ENCODE measurements at places on chromosomes 11 and 22.

- DNase-seq: no peak
Measured at GRCh38 chr11:46663277-46663940, 37.0 kb downstream of the ARHGAP1 start.

DNA sequence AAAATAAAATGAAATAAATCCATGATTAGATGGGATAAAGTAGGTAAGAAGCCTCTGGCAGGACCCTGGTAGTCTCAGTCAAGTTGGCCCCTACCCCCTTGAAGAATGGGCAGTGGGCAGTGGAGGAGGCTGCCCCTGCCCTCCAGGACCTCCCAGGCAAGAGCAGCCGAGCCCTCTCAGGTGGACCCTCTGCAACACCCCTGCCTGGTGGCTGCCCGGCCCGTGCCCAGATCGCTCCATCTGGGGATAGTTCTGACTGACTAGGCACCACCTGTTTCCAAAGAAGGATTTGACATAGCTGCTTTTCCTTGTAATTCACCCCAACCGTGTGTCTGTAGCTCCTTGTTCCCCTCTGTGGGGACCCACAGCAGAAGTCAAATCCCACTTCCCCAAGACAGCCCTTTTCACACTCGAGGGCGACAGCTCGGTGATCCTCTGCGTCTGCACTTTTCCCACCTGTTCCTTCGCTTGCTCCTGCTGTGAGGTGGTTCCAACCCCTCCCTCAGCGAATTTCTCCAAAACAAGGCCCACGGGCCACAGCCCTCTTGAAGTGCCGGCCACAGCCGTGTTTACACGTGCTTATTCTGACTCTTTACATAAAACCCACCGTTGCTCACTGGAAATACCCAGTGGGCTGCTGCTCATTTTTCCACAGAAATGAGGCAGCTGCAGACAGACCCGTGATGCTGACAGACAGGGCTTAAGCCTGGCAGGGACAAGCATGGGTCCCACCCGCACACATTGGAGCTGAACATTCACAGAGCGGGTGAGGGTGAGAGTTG is 5.5 kb upstream of the TMPRSS13 start:
- no peak for DNase-seq

DNA sequence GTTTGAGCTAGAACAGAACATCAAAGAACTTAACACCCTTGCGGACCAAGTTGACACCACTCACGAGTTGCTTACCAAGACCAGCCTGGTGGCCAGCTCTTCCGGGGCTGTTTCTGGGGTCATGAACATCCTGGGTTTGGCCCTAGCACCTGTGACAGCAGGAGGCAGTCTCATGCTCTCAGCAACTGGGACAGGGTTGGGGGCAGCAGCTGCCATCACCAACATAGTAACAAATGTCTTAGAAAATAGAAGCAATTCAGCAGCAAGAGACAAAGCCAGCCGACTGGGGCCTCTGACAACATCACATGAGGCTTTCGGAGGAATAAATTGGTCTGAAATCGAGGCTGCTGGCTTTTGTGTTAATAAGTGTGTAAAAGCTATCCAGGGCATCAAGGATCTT is 8.7 kb downstream of the APOL5 start:
- no peak for DNase-seq

- DNase-seq: no peak
Measured at GRCh38 chr11:36389811-36390210, 93.7 kb downstream of the PRR5L start.

- DNase-seq: no peak
Measured at GRCh38 chr11:130269326-130269943, 45.3 kb downstream of the ZBTB44 start.

- DNase-seq: no peak
Measured at GRCh38 chr11:34318111-34319037, 39.4 kb downstream of the ABTB2 start.

DNA sequence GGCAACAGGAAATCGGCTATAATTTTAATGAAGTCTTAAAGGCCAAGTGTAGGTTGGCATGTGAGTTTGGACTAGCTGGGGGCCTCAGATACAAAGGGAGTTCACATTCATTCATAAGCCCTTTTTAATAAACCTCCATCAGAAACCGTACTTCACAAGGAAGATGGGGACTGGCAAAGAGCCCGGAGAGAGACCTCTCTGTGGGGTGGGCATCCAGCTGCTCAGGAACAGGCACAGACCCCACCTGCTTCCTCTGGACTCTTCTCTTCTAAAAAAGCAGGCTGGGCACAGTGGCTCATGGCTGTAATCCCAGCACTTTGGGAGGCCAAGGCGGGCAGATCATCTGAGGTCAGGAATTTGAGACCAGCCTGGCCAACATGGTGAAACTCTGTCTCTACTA is 3.9 kb upstream of the ARFGAP3 start:
- DNase-seq: no peak

DNA sequence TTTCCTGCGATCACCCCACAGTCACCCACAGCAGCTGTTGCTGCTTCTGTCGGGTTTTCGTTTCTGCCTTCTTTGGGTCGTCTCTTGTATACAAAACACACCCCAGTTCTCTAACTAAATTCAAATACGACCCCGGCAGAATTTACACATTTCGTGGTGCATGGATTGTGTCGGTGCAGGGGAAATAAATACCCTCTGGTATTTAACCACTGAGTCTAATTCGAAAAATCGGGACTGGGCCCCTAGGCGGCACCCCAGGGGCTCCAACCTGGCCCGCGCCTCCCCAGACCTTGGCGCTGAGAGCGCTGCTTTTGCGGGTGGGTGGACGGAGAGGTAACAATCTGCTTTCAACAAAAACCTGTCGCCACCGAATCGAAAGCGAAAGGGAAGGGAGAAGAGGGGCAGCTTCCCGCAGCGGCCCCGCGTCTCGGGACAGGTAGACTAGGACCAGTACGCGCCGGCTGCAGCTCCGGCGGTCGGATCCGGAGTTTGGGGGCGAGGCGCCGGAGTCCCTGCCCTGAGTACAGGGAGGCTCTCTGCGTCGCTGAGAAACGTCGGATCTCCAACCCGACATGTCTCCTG is 4.4 kb downstream of the ALX4 start:
- no peak for DNase-seq

DNA sequence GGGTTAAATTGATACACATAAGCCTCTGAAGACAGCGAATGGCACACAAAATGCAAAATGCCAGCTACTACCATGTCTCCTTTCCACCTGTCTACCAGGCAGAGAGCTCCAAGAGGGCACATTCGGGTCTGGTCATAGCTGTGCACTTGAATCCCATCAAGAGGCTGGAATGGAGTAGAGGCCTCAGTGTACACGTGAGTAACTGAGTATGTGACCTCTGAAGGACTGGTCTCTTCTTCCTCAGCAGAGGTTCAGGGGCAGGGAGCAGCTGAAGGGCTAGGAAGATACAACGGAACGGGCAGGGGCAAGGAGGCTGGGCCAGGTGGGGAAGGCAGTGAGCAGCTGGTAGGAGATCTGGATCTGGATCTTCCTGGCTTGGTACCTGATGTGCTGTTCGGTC is 56.3 kb upstream of the PHOX2A start:
- DNase-seq: no peak

DNA sequence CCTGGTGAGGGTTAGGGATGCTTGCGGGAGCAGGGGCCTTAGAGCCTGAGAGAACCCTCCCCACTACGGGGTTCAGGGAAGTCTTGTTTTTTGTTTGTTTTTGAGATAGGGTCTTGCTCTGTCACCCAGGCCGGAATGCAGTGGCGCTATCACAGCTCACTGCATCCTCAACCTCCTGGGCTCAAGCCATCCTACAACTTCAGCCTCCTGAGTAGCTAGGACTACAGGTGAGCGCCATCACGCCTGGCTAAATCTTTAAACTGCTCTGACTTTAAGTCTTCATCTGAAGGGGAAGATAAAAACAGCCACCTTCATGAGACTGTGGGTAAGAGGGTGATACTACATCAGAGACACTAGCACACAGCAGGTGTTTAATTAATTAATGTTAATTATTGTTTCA is 28.5 kb downstream of the SERPIND1 start:
- no peak for DNase-seq

- DNase-seq: no peak
Measured at GRCh38 chr22:32684822-32685187, 116.7 kb upstream of the TIMP3 start.

DNA sequence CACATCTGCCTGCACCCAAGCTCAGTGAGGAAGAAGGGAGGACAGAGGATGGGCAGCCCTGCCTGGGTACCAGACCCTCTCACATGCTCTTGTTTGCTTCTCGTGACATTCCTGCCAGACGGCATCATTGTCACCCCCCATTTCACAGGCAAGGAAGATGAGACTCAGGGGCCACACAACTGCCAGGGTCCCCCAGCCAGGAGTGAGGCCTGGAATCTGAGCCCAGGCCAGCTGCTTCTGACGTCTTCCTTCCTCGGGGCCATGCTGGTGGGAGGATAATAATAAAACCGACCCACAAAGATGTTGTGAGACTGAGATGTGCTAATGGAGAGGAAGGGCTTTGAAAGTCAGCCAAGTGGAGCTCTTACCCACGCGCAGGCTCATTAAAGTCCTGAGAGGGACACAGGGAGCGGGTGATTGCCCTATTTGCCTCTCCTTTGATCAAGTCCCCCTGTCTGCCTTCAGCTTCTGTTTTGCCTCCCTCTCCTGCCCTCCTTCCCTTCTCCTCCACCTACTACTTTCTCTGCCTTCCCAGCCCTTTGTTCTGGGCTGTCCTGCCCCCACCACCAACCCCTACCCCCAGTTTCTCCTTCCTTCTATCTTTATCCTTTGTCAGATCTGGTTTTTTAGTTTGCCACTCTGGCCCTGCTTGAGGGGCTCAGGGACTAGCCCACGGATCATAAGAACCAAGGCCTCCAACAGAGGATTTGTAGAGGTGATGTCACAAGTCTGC is 62.7 kb downstream of the MCM5 start:
- DNase-seq: no peak

- DNase-seq: peak; percentile 29
Measured at GRCh38 chr11:36953976-36954375, 355.9 kb upstream of the RAG2 start.

GRCh38 chr11:118168751-118169150 is 7.7 kb downstream of the SCN2B start:
- DNase-seq: no peak

DNA sequence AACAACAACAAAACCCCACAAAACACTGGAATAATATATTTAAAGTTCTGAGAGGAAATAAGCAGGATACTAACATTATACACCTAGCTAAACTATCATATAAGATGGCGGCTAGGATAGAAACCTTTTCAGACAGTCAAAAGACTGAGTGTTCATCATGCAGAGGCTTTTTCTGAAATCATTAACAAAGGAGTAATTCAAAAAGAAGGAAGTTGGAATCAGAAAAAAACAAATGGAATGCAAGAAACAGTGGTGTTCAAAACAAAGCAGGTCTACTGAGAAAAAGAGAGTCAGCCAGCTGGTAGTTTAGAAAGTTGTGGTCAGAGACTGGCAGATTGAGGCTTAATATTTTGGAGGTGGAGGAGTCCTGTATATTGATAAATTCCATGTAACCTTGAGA is 30.1 kb upstream of the ZBTB44 start:
- no peak for DNase-seq

GRCh38 chr22:32754413-32755041 is 47.0 kb upstream of the TIMP3 start:
- DNase-seq: no peak

- DNase-seq: no peak
Measured at GRCh38 chr11:78647266-78647915, 72.7 kb upstream of the NARS2 start.
